Psoas muscle (tissue), 8 donors: ENCODE measurements at places on chromosomes 2 and 18. TPM values are rescaled to one million over a fixed set of nuclear protein-coding genes. Genes with fewer than 3 reads are reported as not detected.

The TEX44 gene
- total RNA-seq = not detected

The SLC9A4 gene
- not detected for total RNA-seq

The CGREF1 gene
- total RNA-seq = 15.8 TPM

The CD207 gene
- total RNA-seq = 0.49 TPM

- H3K4me3 ChIP-seq = no peak overlapping the region
- no peak overlapping the region for H3K27ac ChIP-seq
- no peak for DNase-seq
- H3K36me3 ChIP-seq = no peaks in the 10 kb centered on the region
Measured at GRCh38 chr2:126344493-126344892, 311.5 kb upstream of the GYPC start.

- DNase-seq = no peak
- H3K4me1 ChIP-seq = no peaks in the 10 kb centered on the region
- H3K36me3 ChIP-seq = no peaks in the 10 kb centered on the region
- no peak overlapping the region for H3K4me3 ChIP-seq
- no peaks in the 10 kb centered on the region for H3K27me3 ChIP-seq
Measured at GRCh38 chr2:107548216-107548615, 278.5 kb upstream of the RGPD4 start.

DNA sequence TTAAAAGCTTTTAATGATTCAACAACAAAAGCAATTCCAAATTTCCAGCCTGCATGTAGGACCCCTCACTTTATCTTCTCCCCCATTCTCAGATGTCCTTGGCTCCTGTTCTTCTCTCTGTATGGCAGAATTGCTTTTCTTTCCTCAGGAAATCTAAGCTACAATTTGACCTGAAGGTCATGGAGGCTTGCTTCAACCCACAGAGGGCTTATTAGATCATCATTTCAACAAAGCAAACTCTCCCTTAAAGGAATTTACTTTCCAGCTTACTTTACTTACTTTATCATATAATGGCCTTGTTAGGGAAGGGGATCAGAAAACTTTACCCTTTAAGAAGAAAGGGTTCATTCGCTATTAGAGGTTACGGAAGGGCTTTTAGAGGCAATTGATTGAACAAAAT is 211.5 kb downstream of the RAD51AP2 start:
- no peak overlapping the region for H3K27ac ChIP-seq
- DNase-seq = no peak
- H3K4me1 ChIP-seq = no peaks in the 10 kb centered on the region
- H3K4me3 ChIP-seq = no peak overlapping the region
- no peaks in the 10 kb centered on the region for H3K27me3 ChIP-seq
- no peaks in the 10 kb centered on the region for H3K36me3 ChIP-seq

GRCh38 chr18:3235846-3236245 is 11.8 kb upstream of the MYL12A start:
- H3K36me3 ChIP-seq = no peaks in the 10 kb centered on the region
- no peak overlapping the region for H3K4me3 ChIP-seq
- peaks cover 4% of the 10 kb centered on the region for H3K4me1 ChIP-seq
- no peak overlapping the region for H3K27ac ChIP-seq
- no peaks in the 10 kb centered on the region for H3K27me3 ChIP-seq
- DNase-seq = no peak

- H3K4me1 ChIP-seq = no peaks in the 10 kb centered on the region
- H3K27ac ChIP-seq = no peak overlapping the region
- no peak for DNase-seq
- H3K27me3 ChIP-seq = peaks cover 12% of the 10 kb centered on the region
- no peaks in the 10 kb centered on the region for H3K36me3 ChIP-seq
Measured at GRCh38 chr2:118981632-118982031, 39.6 kb downstream of the MARCO start.

The GALNT3 gene
- total RNA-seq = 0.99 TPM

The SGPP2 gene
- total RNA-seq = 0.29 TPM

DNA sequence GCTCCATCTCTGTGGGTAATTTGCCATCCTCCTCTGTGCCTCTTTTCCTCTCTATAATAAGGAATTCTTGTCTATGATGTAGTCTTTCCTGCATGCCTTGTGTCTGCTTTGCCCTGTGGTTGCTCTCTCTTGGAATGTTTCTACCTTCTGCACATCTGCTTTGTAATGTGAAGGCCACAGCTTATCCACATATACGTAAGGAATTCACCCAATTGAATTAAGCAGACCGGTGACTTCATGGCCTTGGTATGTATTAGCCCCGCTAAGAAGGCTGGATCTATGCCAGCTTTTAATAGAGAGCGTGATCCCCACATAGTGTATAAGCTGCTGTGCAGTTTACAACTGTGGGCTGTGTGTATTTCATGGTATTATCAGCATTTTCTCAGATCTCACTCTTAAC is 274.7 kb downstream of the RNF144A start:
- H3K27me3 ChIP-seq = no peaks in the 10 kb centered on the region
- H3K36me3 ChIP-seq = no peaks in the 10 kb centered on the region
- no peak for DNase-seq
- no peaks in the 10 kb centered on the region for H3K4me1 ChIP-seq
